ENCODE measurements at places on chromosomes 6 and 20.

DNA sequence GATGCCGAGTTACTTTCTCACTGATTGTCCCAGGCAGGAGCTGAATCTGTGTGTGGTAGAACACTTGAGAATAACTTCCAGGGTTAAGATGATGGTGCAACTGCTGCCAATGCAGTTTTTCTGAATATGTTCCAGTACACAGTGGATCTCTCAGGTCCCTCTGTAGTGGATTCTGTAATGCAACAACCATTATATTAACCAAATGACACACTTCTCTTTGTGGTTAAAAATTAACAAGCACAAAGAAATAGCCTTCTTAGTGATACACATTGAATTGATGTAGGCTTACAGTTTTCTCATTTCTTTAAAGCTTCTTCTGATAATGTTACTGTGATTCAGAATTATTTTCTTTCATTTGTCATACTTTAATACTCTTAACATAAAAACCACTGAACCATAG, 383.8 kb downstream of the ADGRB3 start:
- no peak for DNase-seq

GRCh38 chr6:15573384-15573783, 89.4 kb downstream of the DTNBP1 start:
- no peak for DNase-seq

- DNase-seq: no peak
Measured at GRCh38 chr6:137115658-137116057, 57.8 kb downstream of the IL22RA2 start.

DNA sequence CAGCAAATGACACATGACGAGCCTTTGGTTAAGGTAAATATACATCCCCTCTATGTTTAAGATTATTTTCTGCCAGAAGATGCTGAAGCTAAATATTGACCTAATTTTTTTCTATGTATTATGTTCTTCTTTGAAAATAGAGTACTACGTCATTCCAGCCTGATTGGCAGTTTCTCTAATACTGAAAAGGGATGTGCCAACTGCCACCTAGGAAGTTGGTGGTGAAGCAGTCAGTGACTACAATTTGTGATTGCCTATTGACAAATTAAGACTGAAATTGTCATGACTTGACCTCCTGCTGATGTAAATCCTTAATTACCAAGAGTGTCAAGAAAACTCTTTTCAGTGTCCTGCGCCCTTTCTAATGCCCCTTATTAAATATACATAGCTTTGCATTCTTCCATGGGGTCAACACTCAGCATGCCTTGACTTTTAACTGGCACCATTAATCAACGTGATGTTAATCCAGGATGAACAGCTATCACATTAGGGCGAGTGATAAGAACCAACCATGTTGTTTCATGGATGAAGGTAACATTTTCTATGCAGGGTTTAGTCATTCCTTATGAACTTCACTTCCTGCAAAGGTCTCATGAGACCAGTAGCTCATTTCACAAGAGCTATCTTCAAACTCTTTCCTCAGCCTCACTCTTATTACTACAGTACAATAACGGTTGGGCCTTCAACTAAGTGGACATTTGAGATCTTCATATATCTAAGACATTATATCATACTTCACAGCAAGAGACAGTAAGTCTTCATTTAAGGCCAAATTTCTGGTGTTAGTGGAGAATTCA, 22.5 kb upstream of the SGK1 start:
- no peak for DNase-seq
